Mucosa of gallbladder (tissue), 1 donor: ENCODE measurements at places on chromosomes 6 and 20. TPM values are rescaled to one million over a fixed set of nuclear protein-coding genes. Genes with fewer than 3 reads are reported as not detected.

Gene ZNF311
- 2.8 TPM for total RNA-seq

Gene SIRPG
- total RNA-seq = 1.2 TPM

Gene PRPF6
- total RNA-seq = 74.7 TPM

Gene CCN6
- not detected for total RNA-seq

Gene DYNLRB1
- total RNA-seq = 143 TPM

Gene SAMD3
- total RNA-seq = 2.2 TPM
